Stimulated activated CD4-positive, alpha-beta T cell treated with anti-CD3 and anti-CD28 coated beads, Interleukin-2, amount 100 ng/mL, for 4 hours (primary cell): ENCODE measurements at places on chromosomes 1 and 21.
A peak's percentile ranks its signal among the peaks of the same experiment; 100 is the strongest.

GRCh38 chr21:34548781-34549376, 36.9 kb upstream of the KCNE1 start:
- no peak for DNase-seq

DNA sequence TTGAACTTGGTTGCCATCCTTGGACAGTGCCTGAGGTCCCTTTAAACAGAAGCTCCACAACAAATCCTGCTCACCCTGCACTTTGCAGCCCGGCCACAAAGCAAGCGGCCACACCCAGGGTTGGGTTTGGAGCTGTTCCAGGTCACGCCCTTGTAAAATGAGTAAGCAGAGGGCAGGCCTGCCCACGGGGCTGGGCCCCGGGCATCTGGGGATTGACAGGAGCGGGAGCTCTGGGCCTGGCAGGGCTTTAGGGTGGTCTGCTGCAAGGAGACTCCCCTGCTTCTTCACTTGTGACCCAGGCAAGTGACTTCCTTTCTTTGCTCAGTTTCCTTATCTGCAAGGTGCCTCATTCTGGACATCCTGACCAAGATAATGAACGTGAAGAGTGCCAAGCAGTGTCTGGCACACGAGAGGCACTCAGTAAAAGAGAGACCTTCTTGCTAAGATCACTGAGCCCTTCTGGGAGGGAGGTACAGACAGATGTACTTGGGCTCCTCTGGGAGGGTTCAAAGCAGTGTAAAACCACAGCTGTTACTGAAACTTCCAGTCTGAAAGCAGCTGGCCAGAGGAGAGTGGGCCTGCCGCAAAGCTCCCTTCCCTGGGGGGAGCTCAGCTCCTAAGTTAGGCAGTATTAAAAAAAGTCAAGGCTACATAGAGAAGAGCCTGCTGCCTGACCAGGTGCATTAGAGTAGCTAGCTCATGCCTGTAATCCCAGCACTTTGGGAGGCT, 2.6 kb downstream of the E2F2 start:
- peak; percentile 52 for DNase-seq

DNA sequence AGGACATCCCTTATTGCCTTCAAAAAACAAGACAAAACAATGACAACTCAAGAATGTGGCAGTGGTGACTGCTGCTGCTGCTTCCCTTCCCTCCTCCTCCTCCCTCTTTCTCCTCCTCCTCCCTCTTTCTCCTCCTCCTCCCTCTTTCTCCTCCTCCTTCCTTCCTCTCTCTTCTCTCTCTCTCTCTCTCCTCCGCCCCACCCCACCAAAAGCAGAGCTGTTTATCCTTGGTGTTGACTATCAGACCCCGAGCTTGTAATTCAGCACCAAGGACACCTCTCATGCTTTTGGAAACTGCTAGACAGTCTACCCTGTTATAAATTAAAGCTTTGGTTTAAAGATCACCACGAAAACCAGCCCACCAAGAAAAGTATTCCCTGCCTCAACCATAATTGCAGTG, 72.4 kb upstream of the IFNAR2 start:
- DNase-seq: no peak

DNA sequence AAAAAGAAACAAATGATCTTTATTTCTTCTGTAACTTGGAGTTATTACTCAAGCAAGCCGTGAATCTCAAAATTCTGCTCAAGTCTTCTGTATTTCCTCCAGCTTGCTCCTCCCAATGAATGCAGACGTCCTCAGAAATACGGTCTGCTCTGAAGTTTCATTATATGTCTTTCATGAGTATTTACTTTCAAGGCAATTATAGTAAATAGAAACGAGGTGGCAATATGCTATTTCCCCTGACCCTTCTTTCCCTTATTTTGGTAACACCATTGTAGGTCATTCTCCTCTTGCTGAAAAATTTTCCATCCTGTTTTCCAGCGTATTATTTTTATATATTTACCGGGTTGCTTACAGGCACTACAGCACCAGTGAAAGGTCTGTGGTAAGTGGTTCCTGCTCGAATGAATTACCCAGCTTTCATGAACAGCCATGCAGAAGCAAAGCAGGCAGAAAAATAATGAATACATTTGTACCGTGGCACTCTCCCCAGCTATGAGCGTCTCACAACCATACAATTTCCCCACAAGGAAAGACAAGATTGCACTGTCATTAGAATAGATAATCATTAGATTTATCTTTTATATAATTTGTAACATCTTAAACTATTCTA, 350.9 kb upstream of the PKN2 start:
- no peak for DNase-seq

DNA sequence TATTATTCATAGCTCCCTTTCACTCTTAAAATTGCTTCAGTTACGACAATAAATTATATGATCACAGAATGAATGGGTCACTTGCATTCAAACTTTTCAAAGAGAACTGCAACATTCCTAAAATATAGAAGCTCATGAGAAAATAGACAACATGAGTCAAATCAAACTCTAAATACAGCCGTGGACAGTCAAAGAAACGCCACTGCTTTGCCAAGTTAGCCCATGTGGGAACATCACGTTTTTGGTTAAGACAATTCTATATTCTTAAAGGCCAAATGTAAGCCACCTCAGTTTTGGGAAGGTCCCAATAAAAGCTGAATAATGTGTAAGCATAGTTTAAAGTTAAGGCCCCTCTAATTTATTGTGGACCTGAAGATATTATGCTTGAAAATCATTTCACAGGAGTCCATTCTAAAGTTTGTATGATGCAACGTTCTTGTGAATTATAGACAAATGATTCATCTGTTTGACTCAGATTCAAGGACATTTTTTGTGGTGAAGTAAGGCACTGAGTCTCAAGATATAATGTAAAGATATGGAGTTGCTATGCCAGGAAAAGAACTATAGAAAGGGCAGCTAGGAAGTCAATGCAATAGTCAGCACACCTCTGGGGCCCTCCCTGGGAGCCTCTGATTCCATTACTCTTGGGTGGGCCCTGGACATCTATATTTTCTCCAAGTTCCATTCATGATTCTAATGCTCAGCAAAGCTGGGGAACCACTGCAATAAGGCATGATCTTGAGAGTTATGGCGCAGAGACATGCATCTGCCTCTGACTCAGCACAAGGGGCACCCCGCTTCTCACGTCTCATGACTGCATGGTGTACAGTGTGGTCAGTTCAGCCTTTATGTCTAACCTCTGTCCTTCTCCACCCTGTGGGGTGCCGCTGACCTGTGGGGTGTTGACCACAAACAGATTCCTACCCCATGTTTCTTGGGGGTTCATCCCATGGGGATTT, 33.9 kb downstream of the ETS2 start:
- no peak for DNase-seq

GRCh38 chr1:40755067-40755466, 28.5 kb upstream of the KCNQ4 start:
- DNase-seq: no peak
